ENCODE measurements at places on chromosomes 2 and 18.

DNA sequence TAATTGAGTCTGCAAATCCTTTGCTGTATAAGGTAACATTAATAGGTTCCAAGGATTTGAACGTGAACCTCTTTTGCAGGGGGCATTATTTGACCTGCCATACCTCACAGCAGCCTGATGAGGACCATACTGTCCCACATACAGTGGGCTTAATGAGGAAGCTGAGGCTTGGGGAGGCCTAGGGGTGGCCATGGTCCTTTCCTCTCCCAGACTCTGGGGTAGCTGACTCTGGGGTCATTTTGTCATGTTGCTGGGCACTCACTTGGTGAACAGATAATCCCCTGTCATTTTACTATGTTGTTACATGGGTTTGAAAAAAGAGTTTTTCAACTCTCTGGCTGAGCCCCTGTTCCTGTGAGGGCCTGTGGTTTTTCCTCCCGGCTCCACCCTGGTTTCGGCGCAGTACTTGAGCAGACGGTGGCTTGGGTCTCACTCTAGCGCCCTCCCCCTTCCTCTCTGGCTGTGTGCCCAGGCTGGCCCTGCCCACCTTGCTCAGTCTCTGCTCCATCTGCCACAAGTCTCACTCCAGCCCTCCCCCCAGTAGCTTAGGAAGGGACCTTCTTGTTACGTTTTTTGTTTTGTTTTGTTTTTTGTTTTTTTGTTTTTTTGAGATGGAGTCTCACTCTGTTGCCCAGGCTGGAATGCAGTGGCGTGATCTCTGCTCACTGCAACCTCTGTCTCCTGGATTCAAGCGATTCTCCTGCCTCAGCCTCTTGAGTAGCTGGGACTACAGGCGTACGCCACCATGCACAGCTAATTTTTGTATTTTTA, 21.0 kb downstream of the INPP4A start:
- DNase-seq: peak; percentile 85

DNA sequence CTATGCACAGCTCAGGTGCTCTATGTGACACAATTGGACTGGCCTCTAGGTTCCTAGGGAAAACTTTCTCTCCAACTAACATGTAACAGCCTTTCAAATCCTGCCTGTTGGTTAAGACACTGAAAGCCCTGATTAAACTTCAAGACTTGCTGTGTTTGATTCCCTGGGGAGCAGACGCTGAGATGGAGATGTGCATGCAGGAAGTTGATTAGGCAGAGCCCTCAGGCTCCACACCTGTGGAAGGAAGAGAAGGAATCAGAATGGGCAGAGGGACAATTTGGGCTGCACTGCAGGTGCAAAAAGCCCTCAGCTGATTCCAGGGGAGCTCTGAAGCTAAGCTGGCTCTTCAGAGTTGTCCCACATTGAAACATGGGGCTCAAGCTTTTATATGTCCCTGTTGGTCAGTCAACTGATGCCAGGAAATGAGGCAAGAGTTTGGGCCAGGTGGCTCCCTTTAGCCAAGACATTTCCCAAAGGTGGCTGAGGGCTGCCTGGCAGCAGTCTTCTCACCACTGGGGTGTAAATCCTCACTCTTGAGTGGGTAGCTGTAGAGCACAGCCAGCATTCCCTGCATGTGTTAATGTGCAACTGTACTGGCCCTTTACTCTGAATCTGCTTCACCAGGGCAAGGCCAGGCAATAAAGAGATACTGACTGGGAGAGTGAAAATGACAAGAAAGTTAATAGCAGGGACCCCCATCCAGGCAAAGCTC, 199.5 kb upstream of the DDX18 start:
- no peak for DNase-seq

- DNase-seq: peak; percentile 80
Measured at GRCh38 chr2:37623971-37624900, 47.2 kb downstream of the CDC42EP3 start.

DNA sequence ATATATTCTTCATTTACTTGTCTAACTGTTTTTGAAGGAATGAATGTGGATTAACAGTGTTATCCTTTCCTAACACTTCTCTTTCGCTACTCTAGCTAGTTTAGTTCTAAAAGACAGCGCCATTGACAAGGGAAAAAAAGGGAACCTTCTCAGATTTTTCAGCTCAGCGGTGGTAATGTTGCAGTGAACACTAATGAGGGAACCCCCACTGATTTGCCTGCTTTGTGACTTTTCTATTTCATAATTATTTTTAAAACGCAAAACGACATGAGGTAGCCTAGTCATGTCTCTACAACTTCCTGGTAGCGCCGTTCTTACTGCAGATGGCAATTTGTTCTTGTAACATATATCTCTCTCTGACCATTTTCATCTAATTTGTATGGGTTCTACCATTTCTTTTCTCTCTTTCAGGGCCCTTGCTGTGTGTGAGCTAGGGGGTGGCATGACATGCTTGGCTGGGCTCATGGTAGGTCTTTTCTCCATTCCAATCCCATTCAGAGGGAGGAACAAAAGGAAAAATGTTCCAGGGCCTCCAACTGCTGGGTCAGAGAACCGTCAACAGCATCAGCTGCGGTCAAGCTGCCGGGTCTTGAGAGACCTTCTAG, 235.5 kb upstream of the SIX3 start:
- DNase-seq: no peak

GRCh38 chr2:98546186-98546585, 62.1 kb downstream of the COA5 start:
- no peak for DNase-seq

DNA sequence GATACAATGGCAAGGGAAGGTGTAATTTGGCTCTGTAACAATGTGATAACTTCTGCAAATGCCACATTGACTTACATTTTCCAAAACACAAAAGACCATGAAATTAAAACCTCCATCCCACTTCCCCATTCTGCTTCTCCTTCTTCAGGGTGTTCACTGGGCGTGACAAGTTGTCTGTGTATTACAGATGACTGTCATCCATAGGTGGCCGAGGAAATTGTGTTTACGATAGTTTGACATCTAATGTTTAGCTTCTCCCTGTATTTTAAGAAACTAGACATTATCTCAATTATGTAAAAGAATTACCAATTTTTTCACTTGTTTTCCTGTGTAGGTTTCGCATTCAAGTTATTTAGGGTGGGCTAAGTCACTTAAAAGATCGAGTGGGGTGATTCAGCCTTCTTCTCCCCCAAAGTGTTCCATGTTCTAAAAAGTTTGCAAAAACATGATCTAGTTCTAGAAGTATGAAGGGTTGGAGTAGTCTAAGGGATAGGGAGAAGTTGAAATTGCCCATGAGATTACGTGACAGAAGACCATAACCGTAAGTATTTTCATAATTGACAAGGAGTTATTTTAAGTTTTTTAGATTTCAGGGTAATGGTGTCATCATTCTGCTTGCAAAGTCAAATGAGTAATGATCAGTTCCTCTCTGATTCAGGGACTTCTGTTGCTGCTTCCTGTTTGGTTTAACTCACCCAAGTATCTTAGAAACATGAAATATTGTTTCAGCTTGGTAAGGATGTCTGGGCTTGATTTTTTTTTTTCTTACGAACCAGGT, 25.2 kb upstream of the CYTIP start:
- DNase-seq: peak; percentile 92

GRCh38 chr2:73283545-73284295, 558 bp downstream of the FBXO41 start:
- DNase-seq: no peak

DNA sequence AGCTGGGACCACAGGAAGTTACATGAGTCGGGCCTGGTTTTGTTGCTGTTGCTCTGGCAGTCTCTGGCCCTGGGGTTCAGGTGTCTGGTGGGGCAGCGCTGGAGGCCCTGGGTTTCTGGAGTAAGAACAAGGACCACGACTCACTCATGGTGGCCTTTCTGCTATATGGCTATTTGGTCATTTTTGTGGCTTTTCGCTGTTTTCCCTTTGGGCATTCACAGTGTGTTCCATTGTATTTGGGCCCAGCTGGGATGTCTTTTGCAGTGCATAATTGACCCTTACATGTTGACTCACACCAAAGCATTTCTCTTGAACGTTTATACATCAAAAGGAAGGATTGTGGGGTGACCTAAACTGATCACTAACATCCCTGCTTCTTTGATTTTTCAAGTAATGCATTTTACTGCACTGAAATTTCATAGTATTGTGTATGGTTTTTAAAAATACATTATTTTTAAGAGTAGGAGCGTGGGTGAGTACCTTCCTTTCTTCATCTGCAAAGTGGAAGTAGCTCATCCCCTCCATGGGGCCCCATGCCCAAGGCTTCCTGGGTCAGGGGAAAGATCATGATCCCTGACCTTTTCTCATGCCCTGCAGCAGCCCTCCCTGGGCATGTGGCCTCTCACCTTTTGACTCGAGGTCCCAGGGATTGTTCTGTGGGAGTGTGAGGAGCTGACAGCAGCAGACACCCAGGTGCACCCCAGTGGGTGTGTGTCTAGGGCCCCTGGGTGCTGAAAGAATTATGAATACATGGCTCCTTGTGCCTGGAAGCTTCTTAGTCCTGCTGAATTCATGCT, 225.5 kb downstream of the AGAP1 start:
- no peak for DNase-seq

DNA sequence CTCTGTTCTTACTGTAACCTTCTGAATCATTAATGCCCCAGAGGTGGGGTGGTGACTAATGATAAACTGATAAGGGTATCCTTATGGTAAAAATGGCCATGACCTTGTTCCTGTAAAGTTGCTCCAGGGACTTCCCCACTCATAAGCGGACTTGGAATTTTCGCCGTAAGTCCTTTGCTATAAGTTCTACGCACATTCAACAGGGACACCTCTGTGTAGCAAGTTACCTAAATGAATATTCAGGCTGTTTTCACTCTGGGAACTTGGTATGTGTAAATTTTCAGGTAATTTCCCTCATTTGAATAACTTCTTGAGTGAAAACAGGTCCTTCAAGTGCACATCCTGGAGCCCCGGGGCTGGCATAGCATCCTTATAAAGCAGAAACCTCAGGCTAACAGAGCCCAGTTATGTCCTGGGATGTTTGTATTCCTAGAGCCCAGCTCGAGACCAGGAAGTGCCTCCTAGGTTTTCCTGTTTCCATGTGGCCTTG, 9.4 kb upstream of the AGFG1 start:
- DNase-seq: no peak

- DNase-seq: no peak
Measured at GRCh38 chr2:126803434-126803775, 95.3 kb upstream of the TEX51 start.

- DNase-seq: no peak
Measured at GRCh38 chr2:26609205-26609631, 31.9 kb downstream of the CIB4 start.

GRCh38 chr18:74493689-74494088, 2.5 kb upstream of the CNDP2 start:
- DNase-seq: peak; percentile 75

DNA sequence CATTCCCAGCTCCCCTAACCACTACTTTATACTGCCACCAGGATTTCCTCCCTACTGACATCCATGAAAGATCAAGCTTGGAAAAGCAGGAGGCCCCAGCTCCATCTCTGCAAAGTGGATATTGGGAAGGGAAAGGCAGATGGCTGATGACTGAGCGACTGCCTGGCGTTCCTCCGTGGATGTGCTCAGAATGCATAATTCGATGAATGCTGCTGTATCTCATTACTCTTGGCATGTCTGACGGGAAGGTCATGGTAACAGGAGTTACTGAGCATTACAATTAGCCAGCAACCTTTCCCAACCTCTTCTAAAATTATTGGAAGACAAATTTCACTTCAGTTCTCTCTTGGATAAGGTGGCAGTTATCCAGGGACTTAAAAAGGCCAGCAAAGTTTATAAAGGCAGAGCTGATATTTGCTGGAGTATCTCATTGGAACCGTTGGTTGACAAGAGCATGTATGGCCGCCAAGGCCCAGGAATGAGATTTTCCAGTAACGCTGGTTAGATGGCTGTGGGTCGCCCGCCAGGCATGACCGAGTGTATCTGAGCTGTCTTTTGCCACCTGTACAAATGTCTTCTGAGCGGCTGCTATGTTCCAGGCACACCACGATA, 34.5 kb downstream of the KCNE4 start:
- no peak for DNase-seq

GRCh38 chr2:181165199-181165868, 184.9 kb downstream of the UBE2E3 start:
- DNase-seq: peak; percentile 71

GRCh38 chr2:235157746-235158482, 206.1 kb downstream of the SH3BP4 start:
- DNase-seq: no peak

GRCh38 chr2:71630454-71631328, 177.3 kb downstream of the DYSF start:
- DNase-seq: no peak

DNA sequence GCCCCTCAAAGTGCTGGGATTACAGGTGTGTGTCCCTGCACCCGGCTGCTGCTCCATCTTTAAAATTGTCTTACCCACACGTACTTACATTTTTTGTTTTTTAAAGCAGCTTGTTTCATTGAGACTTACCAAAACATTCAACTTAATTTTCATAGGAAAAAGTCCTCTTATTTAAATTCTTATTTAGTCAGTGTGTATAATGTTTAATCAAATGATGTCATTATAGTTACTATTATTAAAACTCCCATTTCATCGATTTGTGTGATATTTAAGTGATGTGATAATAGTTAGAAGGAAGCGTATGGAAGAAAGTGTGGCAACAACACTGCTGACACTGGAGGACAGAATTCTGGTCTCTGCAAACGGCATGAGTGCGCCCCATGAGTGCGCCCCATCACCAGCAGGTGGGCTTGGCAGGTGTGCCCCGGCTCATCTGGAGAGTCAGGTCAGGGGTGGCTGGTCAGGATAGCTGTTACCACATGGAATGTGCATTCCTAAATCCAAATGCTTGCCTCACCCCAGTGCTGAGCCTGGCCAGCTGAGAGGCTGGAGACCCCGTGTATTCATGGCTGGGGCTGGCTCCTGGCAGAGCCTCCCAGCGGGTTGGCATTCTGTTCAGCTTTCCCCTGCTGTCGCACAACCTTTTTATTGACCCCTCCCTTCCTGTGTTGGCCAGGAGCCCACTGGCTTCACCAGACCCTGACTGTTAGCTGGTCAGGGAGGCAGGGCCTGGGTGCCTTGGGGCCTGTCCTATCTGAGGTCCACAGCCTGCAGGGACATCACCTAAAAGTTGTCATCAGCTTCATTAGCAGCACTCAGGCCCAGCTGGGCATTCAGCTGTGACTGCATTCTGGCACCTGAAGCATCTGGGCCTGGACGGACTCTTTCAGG, 79.7 kb downstream of the AGAP1 start:
- DNase-seq: no peak

DNA sequence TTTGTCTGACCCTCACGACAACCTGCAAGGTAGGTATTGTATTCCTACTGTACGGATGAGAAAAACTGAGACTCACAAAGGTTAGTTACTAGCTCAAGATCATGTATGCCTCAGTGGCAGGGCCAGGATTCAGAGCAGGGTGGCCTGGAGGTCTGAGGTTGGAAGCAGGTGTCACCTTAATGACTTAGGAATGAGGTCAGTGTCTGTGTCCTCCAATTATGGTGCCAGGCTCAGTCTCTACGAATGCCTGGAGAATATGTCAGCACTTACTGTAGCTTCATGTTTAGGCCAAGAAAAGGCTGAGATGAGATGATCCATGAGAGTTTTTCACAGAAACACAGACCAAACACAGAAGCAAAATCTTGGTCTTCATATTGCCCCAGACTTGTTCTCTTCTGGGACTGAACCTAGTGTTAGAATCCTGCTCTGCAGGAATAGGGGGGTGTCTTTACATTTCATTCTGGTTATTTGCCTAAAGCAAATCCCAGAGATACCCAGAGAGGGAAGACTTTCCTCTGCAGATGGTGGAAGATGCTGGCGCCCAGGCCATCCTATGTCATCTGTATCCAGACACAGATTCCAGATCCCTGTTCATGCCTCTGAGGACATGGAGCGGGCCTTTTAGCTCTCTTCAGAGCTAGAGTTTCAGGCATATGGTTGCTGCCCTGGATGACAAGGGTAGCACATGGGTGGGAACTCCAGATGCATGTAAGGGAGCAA, 16.3 kb upstream of the RAB10 start:
- no peak for DNase-seq

GRCh38 chr2:143685421-143686078, 556.3 kb downstream of the ARHGAP15 start:
- DNase-seq: no peak
